ENCODE measurements at places on chromosomes 2 and 18.

GRCh38 chr2:181142514-181142913, 162.1 kb downstream of the UBE2E3 start:
- no peak for DNase-seq

- DNase-seq: no peak
Observed at GRCh38 chr2:238362626-238363025, 42.3 kb downstream of the TRAF3IP1 start.

DNA sequence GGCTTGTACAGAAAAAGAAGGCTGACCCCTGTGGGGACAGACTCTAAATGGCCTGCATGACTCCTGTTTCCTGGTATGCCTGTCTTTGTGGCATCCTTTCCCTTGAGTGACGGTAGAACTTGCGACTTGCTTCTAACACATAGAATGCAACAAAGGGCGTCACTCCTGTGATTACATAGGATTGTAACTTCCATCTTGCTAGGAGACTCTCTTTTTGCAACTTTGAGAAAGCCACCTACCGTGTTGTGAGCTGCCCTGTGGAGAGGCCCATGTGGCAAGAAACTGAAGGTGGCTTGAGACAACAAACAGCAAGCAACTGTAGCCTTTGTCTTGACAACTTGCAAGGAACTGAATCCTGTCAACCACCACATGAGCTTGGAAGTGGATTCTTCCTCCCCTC, 46.5 kb downstream of the THNSL2 start:
- DNase-seq: no peak

DNA sequence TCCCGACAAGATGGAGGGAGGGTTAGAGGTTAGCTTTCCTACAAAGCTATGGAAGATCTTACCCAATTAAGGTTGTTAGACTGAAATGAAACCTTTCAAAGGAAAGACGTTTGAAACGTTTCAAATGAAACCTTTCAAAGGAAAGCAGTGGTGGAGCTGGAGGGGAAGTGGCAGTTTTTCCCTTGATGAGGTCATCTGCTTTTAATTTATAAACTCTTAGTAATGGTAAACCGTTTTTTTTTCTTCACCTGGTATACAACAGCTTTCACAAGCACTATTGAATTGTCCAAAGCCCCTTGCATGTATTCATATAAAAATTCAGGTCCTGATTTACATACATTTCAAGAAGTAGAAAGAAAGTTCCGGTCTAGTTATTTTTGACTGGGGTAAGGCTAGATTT, 7.4 kb downstream of the PMAIP1 start:
- no peak for DNase-seq

DNA sequence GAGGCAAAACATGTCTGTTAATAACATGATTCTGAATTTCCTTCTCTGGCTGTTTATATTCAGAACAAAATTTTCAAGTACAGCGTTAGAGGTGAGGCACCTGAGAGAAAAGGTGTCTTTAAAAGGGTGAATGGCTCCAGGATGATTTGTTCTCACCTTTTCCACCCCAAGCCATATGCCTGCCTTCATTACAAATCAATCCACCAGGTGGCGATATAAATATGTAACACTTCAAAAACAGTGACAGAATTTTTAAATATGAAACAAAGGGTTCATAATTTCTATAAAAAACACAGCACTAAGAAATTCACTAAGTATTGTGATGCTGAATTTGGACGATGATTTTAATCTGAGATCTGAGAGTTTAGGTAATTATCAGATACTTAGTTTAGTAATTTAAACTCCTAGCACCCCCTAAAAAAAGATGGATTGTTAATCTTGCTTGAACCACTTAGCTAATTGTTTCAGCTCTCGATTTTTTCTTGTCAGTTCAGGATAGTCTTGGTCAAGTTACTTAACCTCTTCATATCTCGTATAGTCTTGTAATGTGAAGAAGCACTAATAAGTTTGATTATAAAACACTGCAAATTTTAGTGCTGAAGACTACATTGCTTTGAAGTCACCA, 528.8 kb downstream of the CPS1 start:
- DNase-seq: no peak

DNA sequence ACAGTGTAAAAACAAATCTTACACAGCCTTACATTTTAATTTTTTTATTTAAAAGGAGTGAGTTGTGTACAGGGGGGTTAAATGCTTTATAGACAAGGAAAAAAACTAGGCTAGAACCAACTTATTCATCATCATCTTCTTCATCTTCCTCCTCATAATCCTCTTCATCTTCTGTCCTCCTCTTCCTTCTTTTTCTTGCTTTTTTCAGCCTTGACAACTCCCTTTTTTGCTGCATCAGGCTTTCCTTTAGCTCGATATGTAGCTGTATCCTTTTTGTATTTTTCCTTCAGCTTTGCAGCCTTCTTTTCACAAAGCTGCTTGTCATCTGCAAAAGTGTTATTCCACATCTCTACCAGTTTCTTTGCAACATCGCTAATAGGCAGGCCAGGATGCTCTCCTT, 113.6 kb upstream of the SP5 start:
- no peak for DNase-seq

- no peak for DNase-seq
Observed at GRCh38 chr2:38505779-38506178, 96.9 kb downstream of the HNRNPLL start.

- no peak for DNase-seq
Observed at GRCh38 chr2:27805180-27805579, 33.7 kb downstream of the MRPL33 start.

- DNase-seq: no peak
Observed at GRCh38 chr18:2219706-2220105, 351.6 kb downstream of the METTL4 start.

- no peak for DNase-seq
Observed at GRCh38 chr2:120936476-120937334, 201.0 kb downstream of the GLI2 start.

DNA sequence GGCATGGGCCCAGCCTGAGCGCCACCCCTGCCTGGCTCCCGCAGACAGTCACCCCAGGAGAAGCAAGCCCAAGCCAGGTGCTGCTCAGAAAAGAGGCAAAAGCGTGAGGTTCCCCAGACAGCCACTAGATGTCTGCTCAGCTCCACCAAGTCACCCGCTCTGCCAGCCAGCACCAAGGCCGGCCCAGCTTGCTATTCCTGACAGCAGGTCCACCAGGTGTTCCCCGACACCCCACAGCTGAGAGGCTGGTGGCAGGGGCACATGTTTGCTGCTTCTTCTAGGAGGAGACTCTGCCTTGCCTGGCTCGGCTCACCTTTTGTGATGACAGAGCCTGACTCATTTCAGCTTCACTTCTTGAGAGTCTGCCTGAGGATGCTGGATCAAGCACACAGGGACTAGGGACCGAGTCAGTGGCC, 206.7 kb downstream of the MGAT5 start:
- peak; percentile 28 for DNase-seq

GRCh38 chr18:25896178-25896780, 194.1 kb downstream of the SS18 start:
- peak; percentile 49 for DNase-seq

GRCh38 chr18:13592246-13592645, 134.1 kb downstream of the FAM210A start:
- DNase-seq: no peak

DNA sequence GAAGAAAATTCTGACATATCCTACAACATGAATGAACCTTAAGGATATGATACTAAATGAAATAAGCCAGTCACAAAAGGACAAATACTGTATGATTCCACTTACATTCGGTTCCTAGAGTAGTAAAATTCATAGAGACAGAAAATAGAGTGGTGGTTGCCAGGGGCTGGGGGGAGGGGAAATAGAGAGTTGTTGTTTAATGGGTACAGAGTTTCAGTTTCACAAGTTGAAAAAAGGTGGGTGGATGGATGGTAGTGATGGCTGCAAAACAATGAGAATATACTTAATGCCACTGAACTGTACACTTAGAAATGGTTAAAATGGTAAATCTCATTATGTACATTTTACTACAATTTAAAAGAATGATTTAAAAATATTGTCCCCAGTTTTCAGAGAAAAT, 53.3 kb upstream of the NFU1 start:
- DNase-seq: no peak

- no peak for DNase-seq
Observed at GRCh38 chr2:197037863-197038398, 111.4 kb upstream of the PGAP1 start.

GRCh38 chr2:85621338-85621737, 5.4 kb downstream of the USP39 start:
- no peak for DNase-seq

DNA sequence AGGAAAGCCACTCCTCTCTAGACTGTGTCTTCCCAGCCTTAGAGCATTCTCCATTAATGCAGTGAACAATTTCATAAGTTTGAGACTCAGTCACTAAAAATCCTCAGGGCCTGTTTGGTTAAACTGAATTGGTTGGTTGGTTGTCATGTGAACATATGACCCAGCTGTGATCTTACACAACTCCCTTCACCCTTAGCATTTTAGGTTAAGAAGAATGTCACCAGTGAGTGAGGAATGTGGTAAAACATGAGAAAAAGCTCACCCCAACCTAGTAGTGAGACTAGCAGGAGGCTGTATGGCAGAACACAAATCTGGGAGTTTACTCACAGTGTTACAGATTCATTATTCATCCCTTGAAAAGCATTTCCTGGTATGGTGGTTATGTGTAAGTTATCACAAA, 32.4 kb downstream of the LHCGR start:
- DNase-seq: no peak

DNA sequence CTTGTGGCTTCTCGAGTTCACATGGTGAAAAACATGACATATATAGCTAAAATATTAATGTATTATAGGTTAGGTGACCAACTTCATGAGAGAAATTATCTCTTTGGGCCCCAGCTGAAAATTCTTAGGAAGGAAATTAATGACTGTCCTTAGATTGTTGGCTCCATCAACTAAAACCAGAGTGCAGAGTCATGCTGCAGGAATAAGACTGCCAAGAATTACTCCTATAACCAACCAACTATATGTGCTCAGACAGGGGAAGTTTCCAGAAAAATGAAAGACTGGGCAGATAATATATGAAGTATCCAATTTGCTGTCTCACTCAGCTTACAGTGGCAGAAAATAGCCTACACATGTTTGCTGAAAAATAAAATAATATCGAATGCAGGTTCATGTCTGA, 71.0 kb upstream of the TMEFF2 start:
- no peak for DNase-seq

DNA sequence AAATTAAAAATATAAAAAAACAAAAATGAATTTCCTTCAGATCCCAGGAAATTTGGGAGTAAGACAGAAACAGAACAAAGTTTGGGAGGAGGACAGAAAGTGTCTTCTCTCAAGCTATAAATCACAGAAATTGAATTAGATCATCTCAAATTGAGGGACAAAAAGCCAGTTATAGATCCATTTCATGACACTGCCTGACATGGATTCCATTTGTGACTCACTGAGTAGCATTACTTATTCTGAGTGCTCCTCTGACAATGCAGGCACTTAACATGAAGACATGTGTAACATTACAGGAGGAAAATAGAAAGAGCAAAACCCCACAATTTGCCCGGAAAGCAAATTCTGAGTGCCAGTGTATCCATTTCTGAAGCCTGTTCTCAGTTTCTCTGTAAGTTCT, 63.9 kb upstream of the CREB1 start:
- no peak for DNase-seq

DNA sequence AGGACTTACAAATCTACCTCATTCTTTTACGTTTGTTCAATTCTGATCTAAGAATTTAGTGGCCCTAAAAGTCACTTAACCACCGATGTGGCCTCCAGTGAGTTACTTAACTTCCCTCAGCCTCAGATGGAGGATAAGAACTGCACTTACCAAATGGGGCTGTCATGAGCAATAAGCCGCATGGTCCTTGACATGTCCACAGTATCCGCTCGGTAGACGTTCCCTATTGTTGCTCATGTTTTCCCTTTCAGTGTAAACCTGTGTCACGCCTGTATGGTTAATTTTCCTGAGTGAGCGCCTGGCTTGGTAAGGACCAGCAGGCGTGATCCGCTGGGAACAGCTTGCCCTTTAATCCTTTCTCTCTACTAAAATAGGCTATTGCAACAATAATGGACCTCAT, 20.3 kb downstream of the SEC11C start:
- no peak for DNase-seq

DNA sequence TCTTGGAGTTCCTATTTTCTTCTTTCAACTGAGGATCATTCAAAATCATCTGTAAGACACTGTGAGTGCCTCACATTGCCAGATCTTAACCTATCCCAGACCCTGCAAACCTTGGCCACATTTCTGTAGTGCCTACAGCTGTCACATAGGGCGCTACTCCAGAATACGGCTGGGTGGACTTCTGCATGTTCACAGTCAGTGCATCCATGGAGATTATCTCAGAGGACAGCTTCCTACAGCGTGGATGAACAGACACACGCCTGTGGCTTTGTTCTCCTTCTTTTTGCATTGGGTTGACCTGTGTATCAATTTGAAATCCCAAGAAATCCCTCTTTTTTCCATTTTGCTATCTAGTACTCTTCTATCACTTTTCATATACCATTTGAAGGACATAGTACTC, 1.9 kb upstream of the KLHL29 start:
- no peak for DNase-seq

DNA sequence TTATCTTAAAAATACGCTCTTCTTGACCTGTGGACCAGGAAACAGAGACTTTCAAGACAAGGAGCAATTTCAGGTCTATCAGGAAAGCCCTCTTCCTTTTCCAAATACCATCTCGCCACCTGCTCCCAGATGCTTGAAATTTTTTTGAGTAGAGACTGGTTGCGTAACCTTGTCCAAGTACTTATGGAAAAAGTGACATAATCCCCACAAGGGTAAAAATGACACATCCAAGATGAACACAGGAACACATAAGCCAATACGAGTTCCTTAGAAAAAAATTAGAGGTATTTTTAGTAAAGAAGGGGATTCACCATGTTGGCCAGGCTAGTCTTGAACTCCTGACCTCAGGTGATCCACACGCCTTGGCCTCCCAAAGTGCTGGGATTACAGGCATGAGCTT, 1.8 kb downstream of the SERPINB13 start:
- DNase-seq: no peak

GRCh38 chr2:238643400-238643907, 204.4 kb upstream of the TWIST2 start:
- DNase-seq: no peak

DNA sequence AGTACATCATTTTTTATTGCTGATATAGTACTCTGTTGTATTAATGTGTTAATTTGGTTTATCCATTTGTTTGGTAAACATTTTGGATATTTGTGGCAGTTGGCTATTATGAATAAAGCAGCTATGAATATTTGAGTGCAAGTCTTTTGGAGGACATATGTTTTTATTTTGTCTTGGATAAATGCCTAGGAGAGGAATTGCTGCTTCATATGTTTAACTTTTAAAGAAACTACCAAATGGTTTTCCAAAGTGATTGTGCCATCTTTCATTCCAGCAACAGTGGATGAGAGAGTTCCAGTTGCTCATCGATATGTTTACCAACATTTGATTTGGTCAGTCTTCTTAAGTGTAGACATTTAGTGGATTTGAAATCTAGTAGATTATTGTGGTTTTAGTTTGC, 51.8 kb downstream of the MERTK start:
- DNase-seq: no peak

- no peak for DNase-seq
Observed at GRCh38 chr2:58308435-58308834, 67.3 kb upstream of the FANCL start.
